ENCODE measurements at places on chromosomes 5 and 9. TPM values are rescaled to one million over a fixed set of nuclear protein-coding genes. Genes with fewer than 3 reads are reported as not detected.
A peak's percentile ranks its signal among the peaks of the same experiment; 100 is the strongest.

- no peaks in the 10 kb centered on the region for H3K27me3 ChIP-seq
- no peak overlapping the region for H3K4me3 ChIP-seq
- H3K4me1 ChIP-seq: peaks cover 39% of the 10 kb centered on the region
- no peak for DNase-seq
- no peak overlapping the region for H3K27ac ChIP-seq
Measured at GRCh38 chr9:131629226-131629500, 83.8 kb downstream of the PRRT1B start.

DNA sequence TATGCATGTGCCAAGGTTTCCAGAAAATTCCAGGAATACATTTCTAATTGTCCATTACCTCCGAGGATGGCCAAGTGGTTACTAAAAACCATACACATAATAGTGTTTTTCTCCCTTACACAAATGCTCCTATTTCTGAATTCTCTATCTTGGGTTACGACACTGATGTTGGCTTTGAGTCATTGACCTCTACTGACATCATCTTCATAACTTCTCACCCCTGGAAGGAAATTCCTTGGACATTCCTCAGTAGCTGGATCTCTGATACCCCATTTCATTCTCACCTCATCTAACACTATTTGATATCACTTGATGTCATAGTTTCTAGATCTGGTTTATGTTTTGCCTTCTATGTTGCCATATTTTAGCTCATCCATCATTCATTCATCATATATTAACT is 287.2 kb downstream of the CTNND2 start:
- no peak overlapping the region for H3K27ac ChIP-seq
- no peaks in the 10 kb centered on the region for H3K36me3 ChIP-seq
- no peak overlapping the region for H3K4me3 ChIP-seq

DNA sequence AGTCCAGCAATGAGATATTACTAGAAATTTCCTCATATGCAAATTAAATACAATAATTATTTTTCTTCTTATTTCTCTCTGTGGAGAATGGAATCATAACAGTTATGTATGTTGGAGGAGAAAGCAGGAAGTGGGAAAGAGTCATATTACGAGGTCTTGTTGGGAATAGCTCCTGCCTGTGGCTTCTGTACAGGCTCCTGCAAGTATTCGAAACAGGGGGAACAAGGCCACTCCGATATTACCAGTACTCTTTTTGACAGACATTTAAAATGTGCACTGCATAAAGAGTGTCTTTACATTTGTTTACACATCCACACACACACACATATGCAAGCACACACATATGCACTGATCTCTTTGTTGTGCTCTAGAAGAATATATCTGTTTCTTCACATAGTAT is 812.0 kb upstream of the ZNF608 start:
- no peak overlapping the region for H3K4me3 ChIP-seq
- H3K27ac ChIP-seq: no peak overlapping the region
- H3K27me3 ChIP-seq: peaks cover 2% of the 10 kb centered on the region
- H3K4me1 ChIP-seq: no peaks in the 10 kb centered on the region

DNA sequence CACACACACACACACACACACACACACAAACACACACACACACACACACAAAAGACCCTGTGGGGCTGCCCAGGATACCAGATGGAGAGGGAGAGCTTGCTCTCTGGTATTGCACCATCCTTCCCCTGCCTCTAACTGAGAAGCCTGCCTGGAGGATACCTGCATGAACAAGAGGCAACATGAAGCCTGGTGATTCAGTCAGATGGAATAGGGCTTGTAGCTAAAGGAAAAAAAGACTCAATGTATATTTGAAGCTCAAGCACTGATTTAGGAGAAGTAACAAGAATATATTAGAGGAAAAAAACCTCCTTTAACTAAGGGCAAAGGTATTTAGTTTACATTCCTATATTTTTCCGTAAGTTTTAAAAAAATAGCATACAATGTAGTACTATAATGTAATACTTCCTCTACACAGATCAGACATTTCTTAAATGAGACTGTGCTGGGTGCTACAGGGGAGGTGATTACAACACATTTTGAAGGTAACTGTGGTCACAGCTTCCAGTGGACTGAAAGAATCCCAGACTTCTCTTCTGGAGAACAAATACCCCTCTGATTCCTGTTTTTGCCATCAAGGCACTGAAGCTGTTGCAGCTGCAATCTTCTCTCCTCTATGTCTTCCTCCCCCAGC is 169.3 kb downstream of the DCP2 start:
- peaks cover 3% of the 10 kb centered on the region for H3K27me3 ChIP-seq
- peaks cover 51% of the 10 kb centered on the region for H3K4me1 ChIP-seq
- peak; percentile 28 for DNase-seq
- H3K27ac ChIP-seq: peak overlapping the region; percentile 2
- H3K36me3 ChIP-seq: no peaks in the 10 kb centered on the region

Gene PLCXD3
- 0.05 TPM for total RNA-seq

DNA sequence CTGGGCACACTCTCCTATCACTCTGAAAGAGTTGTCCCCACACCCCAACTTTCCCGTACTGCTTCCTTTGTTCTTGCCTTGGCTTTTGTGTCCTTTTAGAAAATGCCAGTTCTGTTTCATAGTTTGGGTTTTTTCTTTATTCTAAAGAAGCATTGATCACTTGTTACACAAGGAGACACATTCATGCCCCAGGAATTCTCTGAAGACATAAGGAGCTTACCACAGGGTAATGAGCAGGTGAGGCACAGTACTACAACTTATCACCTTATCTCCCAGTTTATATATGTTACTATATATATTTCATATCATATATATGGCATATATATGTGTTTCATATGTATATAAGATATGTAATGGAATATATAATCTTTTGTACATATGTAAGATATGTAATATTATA is 6.5 kb upstream of the SSBP2 start:
- H3K27me3 ChIP-seq: no peaks in the 10 kb centered on the region
- no peak overlapping the region for H3K27ac ChIP-seq
- peaks cover 47% of the 10 kb centered on the region for H3K4me1 ChIP-seq
- H3K36me3 ChIP-seq: no peaks in the 10 kb centered on the region

Gene NUTM2G
- total RNA-seq: not detected

Gene ORM2
- total RNA-seq: not detected

Gene PCAT7
- not detected for total RNA-seq

Gene PCDHAC2
- total RNA-seq: not detected

Gene CXCL14
- not detected for total RNA-seq

- peaks cover 3% of the 10 kb centered on the region for H3K27me3 ChIP-seq
- H3K4me3 ChIP-seq: no peak overlapping the region
- peaks cover 23% of the 10 kb centered on the region for H3K4me1 ChIP-seq
- H3K27ac ChIP-seq: no peak overlapping the region
- peaks cover 11% of the 10 kb centered on the region for H3K36me3 ChIP-seq
Measured at GRCh38 chr5:127561254-127561653, 43.8 kb downstream of the PRRC1 start.

DNA sequence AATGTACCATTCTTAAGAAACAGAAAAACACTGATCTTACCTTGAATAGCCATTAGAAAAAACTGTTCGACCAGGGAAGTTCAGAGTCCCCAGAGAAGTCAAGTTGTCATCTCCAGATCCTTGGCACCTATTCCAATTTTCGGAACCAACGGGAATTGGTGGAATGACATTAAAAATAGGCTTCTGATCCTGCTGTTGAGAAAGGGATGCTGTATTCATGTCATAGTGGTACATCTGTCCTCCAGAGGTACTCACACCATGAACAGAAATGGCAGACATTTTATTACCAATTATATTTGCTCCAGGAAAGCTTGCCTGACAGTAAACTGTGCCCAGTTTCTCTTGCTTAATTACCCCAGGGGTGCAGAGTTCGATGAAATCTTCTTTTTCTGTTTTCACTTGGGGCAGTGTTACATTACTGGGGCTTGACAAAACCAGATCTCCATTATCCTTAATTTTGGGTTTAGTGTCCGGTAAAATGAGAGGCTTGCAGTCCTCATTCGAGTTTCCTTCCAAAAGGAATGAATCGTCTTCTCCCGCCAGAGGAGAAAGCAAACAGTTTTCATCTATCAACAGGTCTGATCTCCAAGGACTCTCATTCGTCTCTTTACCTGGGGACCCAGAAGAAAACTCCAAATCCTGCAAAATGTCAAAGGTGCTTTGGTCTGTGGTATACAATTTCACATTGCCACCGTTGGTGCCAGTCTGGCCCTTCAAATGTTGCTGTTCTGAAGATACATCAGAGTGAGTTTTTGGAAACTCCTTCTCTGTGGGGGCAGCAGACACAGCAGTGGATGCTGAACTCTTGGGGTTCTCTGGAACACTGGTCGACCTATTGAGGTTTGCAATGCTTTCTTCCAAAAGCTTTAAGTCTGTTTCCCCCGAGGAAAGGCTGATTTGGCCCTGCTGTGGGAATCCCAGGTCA is 3.6 kb downstream of the NR3C1 start:
- no peak for DNase-seq
- H3K4me1 ChIP-seq: peaks cover 75% of the 10 kb centered on the region
- peak overlapping the region; percentile 94 for H3K4me3 ChIP-seq
- peaks cover 44% of the 10 kb centered on the region for H3K36me3 ChIP-seq
- no peaks in the 10 kb centered on the region for H3K27me3 ChIP-seq
- peak overlapping the region; percentile 3 for H3K27ac ChIP-seq

DNA sequence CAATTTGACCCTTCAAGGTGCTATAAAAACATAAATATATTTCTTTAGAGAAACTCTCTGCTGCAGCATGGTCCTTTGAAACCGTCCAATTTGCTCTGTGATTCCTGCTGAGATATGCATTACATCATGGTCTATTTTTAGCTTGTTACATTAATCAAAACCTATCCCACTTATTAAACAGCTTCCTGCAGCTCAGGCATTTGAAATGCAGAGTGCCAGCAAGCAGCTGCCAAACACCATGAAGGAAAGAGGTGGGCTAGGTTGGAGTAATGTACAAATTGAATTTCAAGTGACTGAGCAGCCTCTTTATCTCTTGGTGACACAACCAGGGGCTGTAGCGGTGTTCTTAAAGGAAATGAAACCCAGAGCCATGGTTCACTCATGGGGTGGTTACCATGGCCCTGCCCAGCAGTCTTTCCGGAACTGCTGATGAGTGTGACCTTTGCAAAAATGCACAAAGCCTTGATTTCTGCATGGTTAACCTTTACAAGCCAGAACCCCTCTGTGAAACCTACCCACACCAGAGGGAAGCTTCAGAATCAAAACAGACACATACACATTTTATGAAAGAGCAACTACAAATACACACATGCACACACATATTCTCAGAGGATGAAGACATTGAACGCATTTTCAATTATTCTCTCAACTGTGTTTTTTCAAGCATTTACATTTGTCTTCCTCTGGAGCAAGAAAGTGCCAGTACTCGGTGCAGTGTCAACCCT is 155.8 kb upstream of the ZNF608 start:
- H3K4me3 ChIP-seq: no peak overlapping the region
- peaks cover 6% of the 10 kb centered on the region for H3K4me1 ChIP-seq
- no peaks in the 10 kb centered on the region for H3K36me3 ChIP-seq
- no peak overlapping the region for H3K27ac ChIP-seq

Gene MRPL36
- 76.7 TPM for total RNA-seq

Gene PCDH12
- not detected for total RNA-seq

Gene C9orf50
- not detected for total RNA-seq

DNA sequence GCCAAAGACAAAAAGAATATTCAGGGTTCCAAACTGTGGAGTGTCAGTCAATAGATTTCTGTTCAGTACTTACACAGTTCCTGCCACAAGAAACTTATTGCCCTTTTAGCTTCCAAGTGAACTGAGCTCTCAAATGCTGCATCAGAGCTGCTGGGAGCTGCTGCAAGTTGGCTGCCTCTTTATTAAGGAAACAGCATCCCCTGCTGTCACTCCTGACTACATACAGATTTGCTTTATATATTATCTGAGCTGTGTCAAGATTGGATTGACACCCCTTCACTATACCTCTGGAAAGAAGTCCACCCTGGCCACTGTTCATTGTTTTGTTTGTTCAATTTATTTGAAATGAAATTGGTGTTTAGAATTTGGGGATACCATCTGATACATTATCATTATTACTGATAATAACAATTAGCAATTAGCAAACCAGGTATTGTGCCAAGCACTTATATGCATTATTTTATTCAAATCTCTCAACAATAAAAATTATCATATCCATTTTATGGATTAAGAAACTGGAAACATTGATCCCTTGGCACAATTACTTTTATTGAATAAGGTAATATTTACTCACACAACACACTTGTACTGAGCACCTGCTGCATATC is 16.4 kb upstream of the C5orf58 start:
- no peaks in the 10 kb centered on the region for H3K4me1 ChIP-seq
- H3K27me3 ChIP-seq: peaks cover 11% of the 10 kb centered on the region
- H3K36me3 ChIP-seq: no peaks in the 10 kb centered on the region
- no peak overlapping the region for H3K27ac ChIP-seq

Gene CD74
- not detected for total RNA-seq

Gene ANKRD18B
- 9.9 TPM for total RNA-seq

DNA sequence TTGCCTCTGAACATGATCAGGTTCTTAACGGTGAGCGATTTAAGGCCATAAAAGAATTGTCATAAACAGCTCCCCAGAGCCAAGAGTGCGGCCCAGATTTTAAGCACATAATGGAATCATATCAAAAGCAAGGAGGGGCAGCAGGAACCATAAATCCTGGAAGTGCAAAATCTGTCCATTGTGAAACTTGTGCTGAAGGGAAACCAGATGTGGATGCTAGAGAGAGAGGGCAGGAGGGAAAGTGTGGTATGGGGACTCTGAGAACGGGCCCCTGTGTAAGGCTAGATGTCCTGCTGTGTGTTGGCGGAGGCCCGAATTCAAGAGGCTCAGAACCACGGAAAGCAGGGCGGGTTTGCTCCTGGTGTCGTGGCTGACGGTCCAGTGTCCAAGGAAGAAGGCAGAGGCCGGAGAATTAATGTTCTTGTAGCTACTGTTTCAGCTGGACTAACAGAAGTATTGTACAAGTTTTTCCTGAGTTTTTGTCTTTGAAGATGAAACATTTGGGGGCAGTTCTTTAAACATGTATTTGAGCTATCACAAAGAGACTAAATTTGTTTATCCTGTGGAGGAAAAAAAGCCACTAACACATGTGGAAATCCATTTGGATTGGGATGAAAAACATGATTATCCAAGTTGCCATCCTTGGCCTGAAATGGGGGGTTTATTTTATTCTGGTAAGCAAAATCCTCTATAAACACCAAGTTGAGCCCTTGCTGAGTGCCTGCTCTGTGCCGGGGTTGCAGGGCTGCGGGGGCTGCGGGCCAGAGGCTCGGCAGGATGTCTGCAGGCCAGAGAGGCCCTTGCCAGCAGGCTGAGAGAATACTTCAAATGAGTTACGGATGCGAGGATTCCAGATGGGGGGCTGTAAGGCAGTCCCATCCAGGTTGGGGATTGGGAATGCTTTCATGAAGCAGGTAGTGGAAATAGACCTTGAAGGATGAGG is 9.2 kb upstream of the CXCL14 start:
- H3K4me1 ChIP-seq: no peaks in the 10 kb centered on the region
- H3K27me3 ChIP-seq: peaks cover 9% of the 10 kb centered on the region
- H3K4me3 ChIP-seq: no peak overlapping the region
- no peaks in the 10 kb centered on the region for H3K36me3 ChIP-seq
- no peak for DNase-seq
- no peak overlapping the region for H3K27ac ChIP-seq

DNA sequence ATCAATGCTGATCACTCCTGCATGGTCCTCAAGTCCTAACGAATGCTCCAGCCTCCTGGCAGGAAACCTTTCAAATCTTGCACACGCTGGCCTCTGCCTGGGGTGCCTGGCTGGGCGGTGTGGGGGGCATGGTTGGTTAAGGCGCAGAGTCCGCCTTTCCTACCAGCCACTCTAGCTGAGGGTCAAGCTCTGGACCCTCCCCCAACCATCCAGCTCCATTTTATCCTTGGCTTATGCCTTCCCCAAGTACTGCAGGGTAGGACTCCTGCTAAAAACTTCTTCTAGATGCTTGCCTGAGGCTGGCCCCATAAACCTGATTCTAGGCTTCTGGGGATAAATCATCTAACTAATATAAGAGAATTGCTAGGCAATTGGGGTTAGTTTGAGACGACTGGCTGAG is 808 bp upstream of the MVB12B start:
- peaks cover 17% of the 10 kb centered on the region for H3K36me3 ChIP-seq
- H3K4me3 ChIP-seq: peak overlapping the region; percentile 81
- peaks cover 8% of the 10 kb centered on the region for H3K4me1 ChIP-seq
- H3K27ac ChIP-seq: peak overlapping the region; percentile 54
- H3K27me3 ChIP-seq: peaks cover 9% of the 10 kb centered on the region

Gene PDE8B
- total RNA-seq: not detected

Data from HFFc6 (cell line).